ENCODE measurements at places on chromosomes 2 and 18. TPM values are rescaled to one million over a fixed set of nuclear protein-coding genes. Genes with fewer than 3 reads are reported as not detected.

DNA sequence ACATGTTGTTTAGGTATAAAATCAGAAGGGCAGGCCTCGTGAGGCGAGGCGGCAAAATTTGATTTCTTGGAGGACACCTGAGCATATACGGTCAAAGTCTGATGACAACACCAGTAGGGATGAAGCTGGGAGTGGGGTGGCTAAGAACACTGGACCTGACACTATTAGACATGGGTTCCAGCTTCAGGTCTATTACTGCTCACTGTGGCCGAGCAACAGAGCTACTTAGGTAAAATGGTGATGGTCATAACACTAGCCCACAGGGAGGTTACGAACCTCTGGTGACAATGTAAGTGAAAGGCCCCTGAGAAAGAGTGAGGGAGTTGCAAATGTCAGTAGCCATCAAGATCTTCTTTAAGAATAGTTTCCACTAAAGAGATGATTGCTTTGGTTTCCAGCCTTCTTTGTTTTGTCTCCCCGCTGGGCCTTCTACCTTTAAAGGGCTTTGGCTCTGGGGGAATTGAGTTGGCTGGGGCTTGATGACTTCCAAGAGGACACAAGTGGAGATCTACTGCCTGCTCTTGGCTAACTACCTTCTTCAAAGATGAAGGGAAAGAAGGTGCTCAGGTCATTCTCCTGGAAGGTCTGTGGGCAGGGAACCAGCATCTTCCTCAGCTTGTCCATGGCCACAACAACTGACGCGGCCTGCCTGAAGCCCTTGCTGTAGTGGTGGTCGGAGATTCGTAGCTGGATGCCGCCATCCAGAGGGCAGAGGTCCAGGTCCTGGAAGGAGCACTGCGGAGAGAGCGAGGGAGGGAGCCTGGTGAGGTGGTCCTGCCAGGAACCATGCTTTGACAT is 3.5 kb downstream of the IL1B start:
- no peak for DNase-seq

DNA sequence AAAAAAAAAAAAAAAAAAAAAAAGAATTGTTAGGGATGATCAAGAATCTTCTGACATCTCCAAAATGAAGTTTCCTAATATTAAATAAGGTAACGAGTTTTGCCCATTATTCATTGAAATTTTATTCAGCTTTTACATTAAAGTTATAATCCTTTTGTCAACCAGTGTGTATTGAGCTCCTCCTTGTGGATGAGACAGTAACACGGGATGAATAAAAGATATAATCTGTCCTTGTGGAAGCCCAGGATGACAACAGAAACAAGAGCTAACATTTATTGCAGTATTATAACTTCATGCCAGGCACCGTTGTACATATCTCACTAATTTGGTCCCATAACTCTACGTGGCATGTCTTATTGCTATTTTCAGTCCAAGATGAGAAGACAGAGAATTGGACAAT is 33.4 kb upstream of the SERPINB7 start:
- DNase-seq = no peak

The MATN3 gene
- total RNA-seq = 1.2 TPM

- DNase-seq = no peak
Measured at GRCh38 chr2:172416447-172417058, 10.8 kb upstream of the ITGA6 start.

DNA sequence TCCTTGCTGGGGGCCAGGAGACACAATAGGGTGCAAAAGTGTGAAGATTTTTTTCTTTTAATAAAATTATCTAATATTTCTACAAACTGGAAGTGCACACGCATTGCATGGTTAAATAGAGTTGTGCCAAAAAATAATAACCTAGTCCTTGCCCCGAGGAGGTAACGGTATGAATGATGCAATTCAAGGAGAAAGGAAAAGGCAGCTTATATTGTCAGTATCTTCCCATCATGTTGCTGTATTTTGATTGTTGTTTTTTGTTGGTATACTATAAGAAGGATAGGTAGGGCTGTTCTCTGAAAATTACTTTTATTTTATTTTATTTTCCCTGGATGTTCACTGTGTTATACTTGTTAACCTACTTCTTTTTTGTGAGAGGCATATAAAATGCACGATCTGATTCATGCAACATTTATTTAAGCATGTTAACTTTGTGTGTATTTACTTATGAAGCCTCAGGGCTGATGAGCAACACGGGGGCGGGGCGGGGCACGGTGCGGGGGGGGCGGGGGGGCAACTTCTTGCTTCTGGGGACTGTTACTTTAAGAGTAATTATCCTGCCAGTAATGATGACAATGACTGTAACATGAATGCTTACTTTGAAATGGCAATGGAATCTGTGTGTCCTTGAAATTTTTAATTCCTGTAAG is 118.6 kb downstream of the AQP4 start:
- no peak for DNase-seq

The KCNF1 gene
- total RNA-seq = not detected

- no peak for DNase-seq
Measured at GRCh38 chr18:9156604-9157249, 20.1 kb downstream of the ANKRD12 start.

DNA sequence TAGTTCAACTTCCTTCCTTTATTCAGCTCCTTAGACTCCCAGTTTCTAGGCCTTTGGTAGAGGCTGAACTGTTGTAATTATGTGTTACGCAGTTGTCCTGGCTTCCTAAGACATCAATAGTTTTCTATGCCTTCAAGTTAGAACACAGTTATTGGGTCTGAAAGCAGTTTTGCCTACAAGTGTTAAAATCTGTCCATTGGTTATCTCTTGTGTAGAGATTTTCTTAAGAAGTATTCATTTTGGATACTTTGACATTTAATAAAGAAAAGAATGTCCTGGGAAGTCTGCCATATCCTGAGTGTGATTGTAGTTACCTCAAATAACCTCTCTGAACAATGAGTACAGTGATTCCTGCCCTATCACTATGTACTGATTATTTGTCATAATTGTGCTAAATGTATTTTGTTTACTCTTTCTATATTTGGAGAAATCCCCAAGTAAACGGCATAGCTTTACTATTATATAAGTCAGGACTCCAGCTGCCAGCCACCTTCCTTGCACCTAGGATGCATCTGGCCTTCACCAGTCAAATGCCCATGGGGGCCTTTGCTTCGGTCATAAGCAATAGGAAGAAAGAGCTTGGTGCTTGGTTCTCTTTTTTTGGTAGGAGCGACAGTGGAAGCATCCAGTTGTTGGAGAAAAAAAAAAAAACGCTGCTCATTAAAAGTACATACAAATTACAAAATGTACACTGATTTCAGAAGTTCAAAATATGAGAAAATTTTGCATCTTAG is 449.5 kb upstream of the PKDCC start:
- no peak for DNase-seq

The PRKAG3 gene
- total RNA-seq = not detected

DNA sequence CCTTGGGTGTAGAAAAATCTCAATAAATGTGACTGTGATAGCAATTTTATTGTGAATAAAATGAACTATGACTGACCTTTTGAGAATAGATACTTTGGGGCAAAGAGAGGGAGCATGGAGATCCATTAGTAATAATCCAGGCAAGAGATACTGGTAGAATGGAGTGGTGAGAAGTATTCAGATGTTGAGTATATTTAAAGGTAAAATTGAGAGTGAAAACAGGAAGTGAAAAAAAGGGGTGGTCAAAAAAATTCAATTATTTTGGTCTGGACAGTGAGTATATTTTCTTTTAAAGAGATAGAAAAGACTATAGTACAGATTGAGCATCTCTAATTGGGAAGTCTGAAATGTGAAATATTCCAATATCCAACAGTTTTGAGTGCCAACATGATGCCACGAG is 1515.6 kb upstream of the NXPH2 start:
- DNase-seq = no peak

The MEIS1 gene
- total RNA-seq = 57.4 TPM

GRCh38 chr18:6482198-6482977 is 67.7 kb upstream of the L3MBTL4 start:
- DNase-seq = peak; percentile 60

DNA sequence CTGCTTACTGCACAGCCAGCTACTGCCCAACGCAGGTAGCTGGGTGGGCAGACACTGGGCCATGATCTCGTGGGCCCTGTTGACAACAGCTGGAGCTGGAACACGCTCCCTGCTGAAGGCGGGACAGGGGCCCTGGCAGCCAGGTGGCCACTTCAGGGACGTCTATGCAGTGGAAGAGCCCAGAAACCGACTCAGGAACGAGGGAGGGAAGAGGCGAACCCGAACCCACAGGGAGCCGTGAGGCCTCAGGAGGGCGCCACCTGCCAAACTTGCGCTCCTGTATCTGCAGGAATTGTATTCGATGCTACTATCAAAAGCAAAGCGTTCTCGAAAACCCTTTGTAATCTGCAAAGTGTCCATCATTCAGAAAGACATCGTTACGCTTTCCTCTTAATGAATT is 198.4 kb downstream of the EIPR1 start:
- no peak for DNase-seq

Data from stomach (tissue), 19 donors.